ENCODE measurements at places on chromosomes 12 and 14.

DNA sequence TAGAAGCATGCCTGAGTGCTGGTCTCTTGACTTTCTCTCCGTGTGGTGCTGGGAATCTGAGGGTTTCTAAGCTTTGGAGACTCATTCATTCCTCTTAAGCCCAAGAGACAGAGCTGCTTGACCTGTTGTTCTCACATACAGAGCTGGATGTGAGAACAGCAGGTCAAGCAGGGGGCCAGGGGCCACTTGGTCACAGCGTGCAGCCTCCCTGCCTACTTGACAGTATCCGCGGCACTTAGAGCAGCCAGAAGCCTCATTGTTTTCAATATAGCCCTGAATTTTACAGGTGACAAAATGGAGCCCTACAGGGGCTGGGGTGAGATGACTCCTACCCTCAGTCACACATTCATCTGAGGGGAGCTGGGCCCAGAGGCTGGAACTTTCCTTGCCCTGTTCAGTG lies 88.9 kb downstream of the ESRRB start:
- no peak for DNase-seq

GRCh38 chr14:51317373-51317772 lies 77.3 kb downstream of the TMX1 start:
- DNase-seq: peak; percentile 83

- no peak for DNase-seq
Measured at GRCh38 chr12:94290353-94290752, 142.0 kb downstream of the PLXNC1 start.

DNA sequence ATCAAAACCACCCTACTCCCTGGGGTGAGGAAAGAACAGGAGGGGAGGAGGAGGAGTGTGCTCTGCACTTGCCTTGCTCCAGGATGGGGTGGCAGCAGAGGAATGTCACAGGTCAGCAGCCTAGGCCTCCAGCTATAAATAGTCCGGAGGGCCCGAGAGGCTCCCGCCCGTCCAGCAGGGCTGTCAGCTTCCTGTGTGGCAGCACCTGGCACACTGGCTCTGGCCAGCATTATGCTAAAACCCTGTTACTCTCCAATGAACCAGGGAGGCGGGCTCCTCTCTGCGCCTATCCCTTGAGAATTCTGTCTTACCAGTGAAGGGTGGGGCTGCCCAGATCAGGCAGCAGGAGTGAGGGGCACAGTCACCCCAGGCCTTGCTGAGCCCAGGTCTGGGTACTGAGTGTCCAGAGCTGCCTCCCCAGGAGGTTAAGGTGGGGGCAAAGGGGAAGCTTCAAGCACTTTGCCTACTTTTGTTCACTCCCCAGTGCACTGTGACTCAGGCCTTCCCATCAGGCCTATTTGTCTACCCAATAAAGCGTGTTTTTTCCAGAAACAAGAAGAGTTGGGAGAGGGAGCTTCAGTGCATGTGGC lies 1.2 kb upstream of the COX14 start:
- DNase-seq: no peak

- DNase-seq: no peak
Measured at GRCh38 chr12:70719071-70719470, 81.8 kb upstream of the PTPRB start.

- DNase-seq: peak; percentile 62
Measured at GRCh38 chr14:71497645-71498086, 434.6 kb upstream of the RGS6 start.

GRCh38 chr14:89540830-89541470 lies 123.9 kb upstream of the FOXN3 start:
- DNase-seq: peak; percentile 91
